ENCODE measurements at places on chromosomes 2 and 18. TPM values are rescaled to one million over a fixed set of nuclear protein-coding genes. Genes with fewer than 3 reads are reported as not detected.

- DNase-seq, result no peak
- no peak overlapping the region for H3K4me3 ChIP-seq
- H3K27me3 ChIP-seq, result no peaks in the 10 kb centered on the region
- H3K4me1 ChIP-seq, result peaks cover 76% of the 10 kb centered on the region
Observed at GRCh38 chr2:46352621-46353020, 55.4 kb downstream of the EPAS1 start.

Gene FER1L5
- not detected for total RNA-seq

Gene NEU4
- total RNA-seq, result 0.38 TPM

Gene HS1BP3
- total RNA-seq, result 17.2 TPM

GRCh38 chr2:106106622-106107508 is 87.2 kb downstream of the UXS1 start:
- no peaks in the 10 kb centered on the region for H3K27me3 ChIP-seq
- no peak overlapping the region for H3K4me3 ChIP-seq
- peak overlapping the region; percentile 58 for H3K27ac ChIP-seq
- no peak for DNase-seq

Gene NEUROD1
- not detected for total RNA-seq

DNA sequence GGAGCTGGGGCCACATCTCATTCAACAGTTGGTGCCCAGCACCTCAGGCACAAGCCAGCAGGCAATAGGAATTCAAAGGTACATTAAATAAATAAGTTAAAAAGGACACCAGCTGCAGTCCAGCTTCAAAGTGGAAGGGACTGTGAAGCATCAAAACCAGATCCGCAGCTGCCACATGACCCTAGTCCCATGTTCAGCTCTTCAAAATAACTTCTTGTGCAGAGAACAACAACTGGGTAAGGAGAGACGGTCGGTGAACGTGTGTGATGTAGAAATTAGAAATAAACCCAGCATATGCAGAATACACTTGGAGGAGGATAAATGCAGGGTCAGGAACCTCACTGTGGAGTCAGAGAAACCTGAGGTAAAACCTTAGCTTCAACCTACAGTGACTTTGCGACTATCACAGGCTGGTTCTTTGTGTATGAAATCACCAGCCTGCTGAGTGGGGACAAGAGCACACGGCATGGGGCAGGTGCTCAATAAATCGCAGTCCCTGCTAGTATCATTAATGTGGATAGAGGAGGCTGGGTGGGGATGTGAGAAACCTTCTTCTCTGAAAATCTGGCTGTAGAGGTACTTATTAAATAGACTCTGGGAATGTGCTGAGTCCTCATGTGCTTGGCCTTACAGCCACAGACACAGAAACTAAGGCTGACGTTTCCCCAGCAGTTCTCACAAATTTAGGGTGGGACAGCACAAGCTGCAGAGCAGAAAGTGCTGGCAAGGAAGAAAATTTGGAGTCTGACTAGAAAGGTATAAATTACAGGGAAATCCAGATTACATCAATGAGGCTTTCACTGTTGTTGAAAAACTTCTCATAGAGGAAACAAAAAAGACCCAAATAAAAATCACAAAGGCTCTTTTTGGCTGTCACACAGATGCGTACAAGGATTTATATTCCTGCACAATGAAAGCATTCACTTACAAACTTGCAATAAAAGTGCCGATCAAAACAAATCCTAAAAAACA is 20.7 kb downstream of the FBXO15 start:
- no peaks in the 10 kb centered on the region for H3K36me3 ChIP-seq
- no peaks in the 10 kb centered on the region for H3K4me1 ChIP-seq
- no peak overlapping the region for H3K4me3 ChIP-seq
- no peak for DNase-seq

Gene CRYGD
- not detected for total RNA-seq

Gene ATP6V1B1
- not detected for total RNA-seq

GRCh38 chr2:99775585-99775984 is 285.8 kb upstream of the REV1 start:
- no peaks in the 10 kb centered on the region for H3K4me1 ChIP-seq
- no peaks in the 10 kb centered on the region for H3K36me3 ChIP-seq
- H3K27me3 ChIP-seq, result no peaks in the 10 kb centered on the region
- no peak for DNase-seq
- H3K4me3 ChIP-seq, result no peak overlapping the region
- H3K27ac ChIP-seq, result no peak overlapping the region

DNA sequence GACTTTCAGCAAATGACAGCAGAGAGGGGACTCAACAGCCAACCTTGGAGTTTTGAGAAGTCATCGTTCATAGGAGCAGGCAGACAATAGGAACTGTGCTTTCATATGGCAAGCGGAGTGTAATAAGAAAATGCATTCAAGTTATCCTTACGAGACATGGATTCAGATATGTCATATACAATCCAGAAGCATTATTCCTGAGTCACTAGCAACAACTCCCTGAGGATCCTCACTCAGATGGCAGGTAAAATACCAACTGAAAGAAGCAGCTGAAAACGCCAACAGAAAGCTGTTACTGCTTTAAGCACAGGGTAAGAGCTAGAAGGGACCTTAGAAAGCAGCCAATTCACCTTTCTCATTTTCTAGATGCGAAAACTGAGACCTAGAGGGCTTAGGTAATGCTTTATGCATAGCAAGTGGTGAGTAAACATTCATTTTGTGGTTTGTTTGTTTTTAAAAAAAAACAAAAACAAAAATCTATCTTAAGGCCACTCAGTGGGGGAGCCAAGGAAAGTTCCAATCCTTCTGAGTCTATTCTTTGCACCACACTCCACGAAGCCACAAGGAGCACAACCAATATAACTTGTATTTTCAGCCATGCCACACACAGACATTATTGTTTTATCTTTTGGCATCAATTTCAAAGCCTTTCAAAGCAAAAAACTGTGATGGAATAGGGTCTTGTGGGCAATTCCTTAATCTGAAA is 89.1 kb upstream of the RIOK3 start:
- no peaks in the 10 kb centered on the region for H3K36me3 ChIP-seq
- no peaks in the 10 kb centered on the region for H3K27me3 ChIP-seq
- no peak overlapping the region for H3K4me3 ChIP-seq
- DNase-seq, result no peak
- H3K4me1 ChIP-seq, result peaks cover 6% of the 10 kb centered on the region

- no peaks in the 10 kb centered on the region for H3K4me1 ChIP-seq
- DNase-seq, result no peak
- no peaks in the 10 kb centered on the region for H3K36me3 ChIP-seq
- H3K4me3 ChIP-seq, result no peak overlapping the region
- H3K27ac ChIP-seq, result no peak overlapping the region
Observed at GRCh38 chr18:76502551-76502950, 7.5 kb upstream of the ZNF516 start.

GRCh38 chr2:60659026-60659425 is 97.0 kb upstream of the PAPOLG start:
- no peak for DNase-seq
- H3K36me3 ChIP-seq, result no peaks in the 10 kb centered on the region
- H3K27ac ChIP-seq, result no peak overlapping the region
- H3K4me3 ChIP-seq, result no peak overlapping the region
- peaks cover 12% of the 10 kb centered on the region for H3K27me3 ChIP-seq

GRCh38 chr2:70553334-70553583 is 367 bp downstream of the TGFA start:
- no peak for DNase-seq
- no peaks in the 10 kb centered on the region for H3K36me3 ChIP-seq
- H3K27ac ChIP-seq, result no peak overlapping the region
- H3K27me3 ChIP-seq, result peaks cover 63% of the 10 kb centered on the region

DNA sequence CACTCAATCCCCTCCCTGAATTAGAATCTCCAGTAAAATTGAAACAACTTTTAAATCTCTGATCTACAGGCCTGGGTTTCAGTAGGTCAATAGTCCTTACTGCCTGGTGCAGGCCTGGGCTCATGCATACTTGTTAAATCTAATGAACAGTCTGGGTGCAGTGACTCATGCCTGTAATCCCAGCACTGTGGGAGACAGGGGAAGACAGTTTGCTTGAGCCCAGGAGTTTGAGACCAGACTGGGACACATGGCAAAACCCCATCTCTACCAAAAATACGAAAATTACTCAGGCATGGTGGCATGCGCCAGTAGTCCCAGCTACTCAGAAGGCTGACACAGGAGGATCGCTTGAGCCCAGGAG is 94.7 kb upstream of the SP3 start:
- H3K27me3 ChIP-seq, result peaks cover 16% of the 10 kb centered on the region
- no peak for DNase-seq
- H3K36me3 ChIP-seq, result no peaks in the 10 kb centered on the region
- no peak overlapping the region for H3K27ac ChIP-seq
- H3K4me1 ChIP-seq, result no peaks in the 10 kb centered on the region

DNA sequence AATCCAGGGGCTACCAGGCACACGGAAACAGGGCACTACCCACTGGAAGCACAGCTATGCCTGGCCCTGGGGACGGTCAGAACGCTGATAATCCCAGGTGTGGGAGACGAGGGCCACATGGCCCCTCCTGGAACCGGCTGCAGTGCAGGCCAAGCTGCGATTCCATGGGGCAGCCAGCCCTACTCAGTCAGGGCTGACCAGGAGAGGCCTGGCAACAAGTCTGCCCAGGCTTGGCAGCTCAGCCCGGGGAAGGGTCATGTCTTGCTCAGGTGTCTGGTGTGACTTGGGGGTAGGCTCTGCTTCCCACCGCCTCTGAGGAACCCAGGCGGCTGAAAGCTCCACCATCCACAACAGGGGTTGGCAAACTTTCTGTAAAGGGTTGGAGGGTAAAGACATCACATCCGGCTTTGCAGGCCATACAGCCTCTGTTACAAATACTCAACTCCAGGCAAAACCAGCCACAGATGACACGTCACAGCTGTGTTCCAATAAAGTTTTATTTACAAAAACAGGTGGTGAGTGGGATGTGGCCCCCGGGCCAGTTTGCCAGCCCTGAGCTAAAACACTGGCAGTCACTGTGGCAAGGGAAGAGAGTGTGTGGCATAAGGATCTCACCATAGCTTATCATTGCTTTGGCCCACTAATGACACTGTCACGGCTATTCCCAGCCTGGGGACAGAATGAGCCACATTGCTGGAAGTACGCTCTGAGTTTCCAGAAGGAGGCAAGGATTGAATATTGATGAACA is 85.2 kb downstream of the NDUFA10 start:
- no peak overlapping the region for H3K4me3 ChIP-seq
- no peaks in the 10 kb centered on the region for H3K36me3 ChIP-seq
- no peak overlapping the region for H3K27ac ChIP-seq

GRCh38 chr18:51321696-51322095 is 124.2 kb upstream of the MEX3C start:
- H3K4me3 ChIP-seq, result no peak overlapping the region
- H3K27me3 ChIP-seq, result peaks cover 12% of the 10 kb centered on the region
- DNase-seq, result no peak
- H3K36me3 ChIP-seq, result no peaks in the 10 kb centered on the region
- H3K4me1 ChIP-seq, result no peaks in the 10 kb centered on the region

DNA sequence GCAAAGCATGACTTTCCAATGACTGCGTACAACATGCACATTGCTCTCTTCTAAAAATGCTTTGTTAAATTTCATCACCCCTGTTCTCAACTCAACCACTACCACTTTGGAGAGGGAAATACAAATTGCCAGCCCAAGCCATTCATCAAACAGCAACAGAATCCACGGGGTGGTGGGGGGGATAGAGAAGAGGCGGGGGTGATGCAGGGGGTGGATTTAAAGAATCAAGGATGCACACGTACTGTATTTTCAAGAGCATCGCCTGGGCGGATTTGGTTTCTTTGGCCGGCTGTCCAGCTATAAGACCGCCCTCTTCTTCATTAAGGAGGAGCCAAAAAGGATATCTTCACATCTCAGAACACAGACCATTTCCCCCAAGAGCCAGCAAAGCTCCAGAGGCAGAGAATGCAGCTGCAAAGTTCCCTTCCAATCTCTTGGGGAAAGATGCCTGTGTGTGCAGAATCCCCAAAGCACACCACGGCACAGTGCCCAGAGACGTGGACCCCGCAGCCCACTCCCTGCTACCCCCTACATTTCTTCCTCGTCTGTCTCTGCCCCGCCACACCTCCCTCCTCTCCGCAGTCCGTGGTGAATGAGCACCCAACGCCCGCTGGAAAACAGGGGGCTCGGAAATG is 977 bp downstream of the SLC8A1 start:
- H3K27me3 ChIP-seq, result peaks cover 34% of the 10 kb centered on the region
- no peaks in the 10 kb centered on the region for H3K36me3 ChIP-seq
- H3K27ac ChIP-seq, result no peak overlapping the region
- peaks cover 11% of the 10 kb centered on the region for H3K4me1 ChIP-seq
- H3K4me3 ChIP-seq, result peak overlapping the region; percentile 29

Gene GREB1L
- total RNA-seq, result not detected

Gene ANKRD30BL
- not detected for total RNA-seq

All from activated CD4-positive, alpha-beta memory T cell treated with anti-CD3 and anti-CD28 coated beads, Interleukin-2, amount 10 ng/mL, durations not matched to agents 7 days and 5 days (primary cell).